ENCODE measurements at places on chromosomes 12 and 14.

GRCh38 chr14:24609655-24610344 is at the start of gene GZMH:
Gene GZMH (minus strand): TSS chr14:24609685. CDS start chr14:24609613, 72 bp downstream.
- DNase-seq = no peak

DNA sequence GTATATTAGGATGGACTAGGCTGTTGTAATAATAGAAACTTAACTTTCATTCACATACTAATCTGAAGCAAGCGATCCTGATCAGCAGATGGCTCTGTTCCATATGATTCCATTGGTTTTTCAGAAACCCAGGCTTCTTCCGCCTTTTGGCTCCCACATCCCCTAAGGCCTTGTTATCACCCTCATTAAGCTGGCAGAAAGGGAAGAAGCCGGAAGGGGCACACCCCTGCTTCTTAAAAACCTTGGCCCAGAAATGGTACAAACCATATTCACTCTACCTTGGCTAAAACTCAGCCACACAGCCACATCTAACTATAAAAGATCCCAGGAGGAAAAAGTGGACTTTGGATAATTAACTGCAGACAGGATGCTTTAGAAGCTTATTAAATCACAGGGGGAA is 329.2 kb downstream of the PCNX1 start:
- no peak for DNase-seq

DNA sequence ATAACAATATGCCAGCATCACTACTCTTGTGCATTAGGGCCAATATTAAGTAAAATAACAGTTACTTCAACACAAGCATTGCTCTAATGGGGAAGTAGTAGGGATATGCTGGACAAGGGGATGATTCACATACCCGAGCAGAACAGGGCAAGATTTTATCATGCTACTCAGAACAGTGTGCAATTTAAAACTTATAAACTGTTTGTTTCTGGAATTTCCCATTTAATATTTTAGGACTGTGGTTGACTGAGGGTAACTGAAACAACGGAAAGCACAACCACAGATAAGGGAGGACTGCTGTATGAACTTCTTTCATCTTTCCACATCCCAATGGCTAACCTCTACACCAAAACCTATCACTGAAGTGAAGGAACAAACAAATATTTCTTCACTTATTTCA is 36.8 kb downstream of the SARNP start:
- DNase-seq = no peak

- DNase-seq = no peak
Observed at GRCh38 chr12:31368666-31369361, 42.9 kb upstream of the SINHCAF start.

- peak; percentile 51 for DNase-seq
Observed at GRCh38 chr14:99201351-99202073, 70.5 kb downstream of the BCL11B start.

- DNase-seq = no peak
Observed at GRCh38 chr14:65065719-65066118, 36.6 kb downstream of the MAX start.

DNA sequence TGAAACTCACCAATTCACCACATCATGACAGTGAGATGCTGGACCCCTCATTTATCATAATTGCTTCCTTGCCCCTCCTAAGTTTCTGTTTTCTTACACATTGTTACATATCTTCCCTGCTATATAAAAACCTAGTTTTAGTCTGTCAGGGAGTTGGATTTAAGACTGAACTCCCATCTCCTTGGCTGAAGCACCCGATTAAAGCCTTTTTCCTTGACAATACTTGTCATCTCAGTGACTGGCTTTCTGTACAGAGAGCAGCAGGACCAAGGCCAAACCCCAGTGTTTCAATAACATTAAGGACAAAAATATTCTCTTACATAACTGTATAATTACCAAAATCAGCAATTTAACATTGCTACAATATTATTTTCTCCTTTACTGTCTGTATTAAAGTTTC is 928.4 kb downstream of the TMTC2 start:
- DNase-seq = no peak

DNA sequence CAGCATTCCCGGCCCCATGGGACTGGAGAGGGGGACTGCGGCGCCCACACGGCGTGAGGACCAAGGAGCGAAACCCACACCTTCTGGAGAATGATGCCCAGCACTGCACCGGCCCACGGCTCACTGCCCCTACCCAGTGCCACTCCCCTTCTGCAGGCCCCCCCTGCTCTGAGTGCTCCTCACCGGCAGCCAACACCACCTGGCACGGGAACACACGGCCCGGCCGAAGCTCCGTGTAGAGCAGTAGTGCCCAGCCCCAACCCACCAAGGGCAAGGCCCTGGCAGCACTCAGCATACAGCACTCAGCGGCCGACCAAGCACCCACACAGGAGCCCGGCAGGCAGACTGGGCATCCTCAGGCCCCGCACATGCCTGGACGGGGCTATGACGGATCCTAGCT is 13.4 kb downstream of the BTBD6 start:
- DNase-seq = no peak

Measured in CD4-positive, alpha-beta T cell treated with Interferon alpha-2 for 1 hour (primary cell).